ENCODE measurements at places on chromosomes 2 and 18.

DNA sequence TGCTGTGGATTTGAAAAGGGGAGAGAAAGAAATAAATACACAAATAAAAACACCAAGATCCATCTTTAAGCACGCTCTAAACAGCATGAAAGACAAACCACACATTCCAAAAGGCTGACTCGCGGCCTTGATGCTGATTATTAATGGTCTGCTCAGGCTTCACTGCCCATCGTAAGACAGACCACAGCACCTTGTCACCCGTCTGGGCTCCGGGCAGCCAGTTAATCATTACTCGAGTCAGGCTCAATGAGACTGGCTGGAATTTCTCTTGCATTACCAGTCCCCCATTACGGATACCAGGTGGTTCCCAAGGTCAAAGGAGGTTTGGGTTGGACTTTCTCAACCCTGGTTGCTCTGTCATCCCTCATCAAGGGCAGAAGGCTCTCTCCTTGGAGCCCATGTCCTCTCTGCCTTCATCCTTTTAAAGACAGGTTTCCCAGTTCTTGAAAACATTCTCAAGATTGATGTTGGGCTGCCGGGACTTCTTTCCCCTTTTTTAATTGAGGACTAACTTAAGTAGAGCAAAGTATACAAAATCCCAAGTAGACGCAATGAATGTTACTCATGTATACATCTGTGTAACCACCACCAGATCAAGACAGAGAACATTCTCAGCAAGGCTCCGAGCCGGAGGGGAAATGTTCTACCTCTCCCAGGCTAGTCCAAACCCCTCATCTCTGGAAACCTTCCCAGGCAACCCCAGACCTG lies 8.1 kb downstream of the SMAD7 start:
- DNase-seq: no peak

DNA sequence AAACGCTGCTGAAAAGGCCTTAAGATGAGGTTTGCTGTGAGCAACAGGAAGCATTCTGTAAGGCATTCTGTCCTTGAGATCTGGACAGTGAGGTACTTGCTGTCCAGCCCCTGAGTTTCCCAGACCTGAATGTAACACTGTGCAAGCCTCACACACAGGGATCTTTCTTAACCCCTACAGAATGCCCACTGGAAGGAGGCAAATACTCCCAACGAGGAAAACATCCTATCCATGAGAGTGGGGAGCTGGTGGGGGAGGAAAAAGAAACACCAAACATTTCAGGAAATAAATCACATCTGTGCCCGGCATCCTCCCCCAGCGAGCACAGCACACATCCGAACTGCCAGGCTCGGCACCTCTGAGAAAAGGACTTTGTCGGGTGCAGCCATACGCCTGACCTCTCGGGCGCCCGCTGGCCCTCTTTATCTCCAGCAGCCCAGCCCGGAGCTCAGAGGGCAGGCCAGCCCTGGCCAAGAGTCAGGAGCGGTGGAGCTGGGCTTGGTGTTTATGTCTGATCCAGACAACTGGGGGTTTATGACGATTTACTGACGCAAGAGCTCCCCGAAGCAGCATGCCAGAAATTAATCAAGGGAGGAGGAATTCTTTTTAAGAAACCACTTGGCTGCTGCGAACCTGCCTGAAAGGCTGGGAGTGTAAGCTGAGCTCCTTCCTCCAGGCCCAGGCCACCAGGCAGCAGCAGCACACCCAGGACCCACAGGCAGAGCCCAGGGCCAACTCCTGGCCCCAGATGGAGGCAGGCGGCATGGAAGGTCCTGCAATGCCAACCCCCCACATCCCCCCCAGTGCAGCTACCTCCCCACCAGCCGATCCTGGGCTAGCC lies 72.2 kb downstream of the HDAC4 start:
- peak; percentile 34 for DNase-seq

GRCh38 chr2:68282811-68283418 lies 30.6 kb upstream of the PPP3R1 start:
- peak; percentile 39 for DNase-seq

- DNase-seq: no peak
Observed at GRCh38 chr2:103921161-103921560, 932.8 kb upstream of the POU3F3 start.

DNA sequence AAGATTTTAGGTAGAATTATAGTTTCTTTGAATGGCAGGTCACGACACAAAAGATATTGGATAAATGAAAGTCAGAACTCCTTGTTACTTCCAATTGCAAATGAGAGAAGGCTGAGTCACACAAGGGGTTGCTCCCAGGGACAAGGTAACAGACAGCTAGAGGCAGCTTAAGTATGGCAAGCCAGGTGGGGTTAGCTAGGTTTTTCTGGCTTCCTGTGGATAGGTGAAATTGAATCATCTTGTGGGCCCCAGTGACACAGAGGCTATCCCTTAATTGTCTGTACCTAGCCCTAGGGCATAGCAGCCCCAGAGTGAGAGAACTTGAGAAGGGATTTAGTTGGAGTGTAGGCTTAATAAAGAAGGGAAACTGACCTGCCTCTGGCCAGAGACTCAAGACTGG lies 407.7 kb upstream of the SLC8A1 start:
- DNase-seq: no peak

- peak; percentile 57 for DNase-seq
Observed at GRCh38 chr18:74284191-74284979, 7.4 kb downstream of the CYB5A start.

GRCh38 chr2:6788614-6789013 lies 77.1 kb downstream of the CMPK2 start:
- DNase-seq: no peak

DNA sequence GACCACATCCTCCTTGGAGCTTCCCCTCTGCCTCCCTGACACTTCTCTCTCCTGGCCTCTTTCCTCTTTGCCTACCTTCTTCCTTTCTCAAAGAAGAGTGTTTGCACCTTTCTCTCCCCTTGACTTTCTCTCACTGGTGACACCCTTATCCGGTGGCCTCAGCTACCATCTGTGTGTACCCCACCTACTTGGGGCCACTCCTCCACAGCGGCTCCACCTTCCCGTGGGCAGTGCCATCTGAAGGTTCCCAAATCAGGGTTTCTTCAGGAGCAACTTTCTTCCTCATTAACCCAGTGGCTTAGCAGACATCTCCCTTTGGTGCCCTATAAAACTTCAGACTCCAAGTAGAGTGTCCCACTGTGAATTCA lies 5.3 kb upstream of the NCL start:
- no peak for DNase-seq

GRCh38 chr18:10215446-10215845 lies 239.0 kb upstream of the APCDD1 start:
- DNase-seq: no peak

DNA sequence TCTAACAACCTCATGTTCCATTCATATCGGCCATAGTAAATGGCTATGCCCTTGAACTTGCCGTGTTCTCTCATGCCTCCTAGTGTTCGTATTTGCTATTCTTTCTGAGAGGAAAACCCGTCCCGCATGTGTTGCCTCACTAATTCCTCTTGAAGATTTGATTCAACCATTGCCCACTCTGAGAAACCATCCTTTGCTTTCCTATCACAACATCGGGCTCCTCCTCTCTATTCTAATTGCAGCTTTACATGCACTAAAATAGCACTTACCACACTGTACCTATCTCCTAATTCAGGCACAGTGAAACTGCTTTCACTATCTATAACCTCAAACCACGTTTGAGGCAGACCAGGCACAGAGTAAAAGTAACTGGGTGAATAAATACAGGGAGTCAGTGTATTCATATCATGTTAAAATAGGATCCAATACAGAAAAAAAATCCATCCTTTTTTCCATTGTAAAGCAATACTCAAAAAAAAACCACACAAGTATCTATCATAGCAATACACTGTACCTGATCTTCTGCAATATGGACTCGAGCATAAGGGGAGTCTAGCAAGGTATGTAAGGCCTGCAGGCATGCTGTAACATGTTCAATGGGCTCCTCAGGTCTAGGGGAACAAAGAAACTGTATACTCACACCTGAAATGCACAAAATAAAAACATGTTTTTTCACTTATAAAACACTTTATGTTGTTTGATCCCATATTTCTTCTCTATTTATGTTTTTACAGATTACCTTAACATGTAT lies 39.0 kb upstream of the STRN start:
- DNase-seq: peak; percentile 50

DNA sequence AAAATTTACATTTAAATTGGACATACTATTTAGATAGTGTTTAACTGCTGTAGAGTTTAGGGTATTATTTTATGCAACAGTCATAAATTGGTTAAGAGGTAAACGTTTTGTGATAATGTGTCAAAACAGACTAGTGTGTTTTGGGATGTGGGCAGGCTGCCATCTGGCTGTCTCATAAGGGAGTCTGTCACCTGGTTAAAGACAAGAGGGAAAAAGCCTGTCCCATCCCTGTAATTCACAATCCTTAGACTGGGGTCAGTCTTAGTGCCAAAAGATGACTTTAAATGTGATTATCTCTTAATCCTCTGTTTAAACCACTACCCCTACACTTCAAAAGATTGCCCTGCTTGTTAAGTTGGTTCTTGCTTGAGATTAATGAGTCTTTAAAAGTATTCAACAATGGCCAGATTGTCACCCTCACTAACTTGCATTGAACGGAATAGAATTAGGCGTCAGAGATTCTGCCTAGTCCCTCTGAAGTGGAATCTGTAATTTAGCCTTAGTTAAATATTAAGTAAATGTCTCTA lies 59.2 kb downstream of the SGPP2 start:
- no peak for DNase-seq

DNA sequence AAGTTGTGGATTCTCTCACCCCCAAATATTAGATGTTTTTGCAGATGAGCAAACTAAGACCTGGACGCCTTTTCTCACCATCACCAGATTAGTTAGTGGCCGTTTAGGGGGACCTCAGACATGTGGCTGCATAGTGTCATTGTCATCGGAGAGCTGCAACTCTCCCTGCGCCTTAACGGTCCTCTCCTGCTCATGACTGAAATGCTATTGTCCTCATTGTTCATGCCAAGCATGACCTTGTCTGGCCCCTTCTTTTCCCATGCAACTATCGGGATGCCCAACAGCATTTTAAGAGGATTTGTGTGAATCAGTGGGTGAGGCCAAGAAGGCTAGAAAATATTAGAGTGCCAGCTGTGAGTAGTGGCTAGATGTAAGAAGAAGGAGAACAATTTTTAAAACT lies 174.2 kb downstream of the SOCS6 start:
- DNase-seq: no peak

- peak; percentile 34 for DNase-seq
Observed at GRCh38 chr2:181077128-181077709, 96.8 kb downstream of the UBE2E3 start.

GRCh38 chr2:227921648-227922047 lies 50.2 kb downstream of the DAW1 start:
- no peak for DNase-seq
